Stimulated activated CD8-positive, alpha-beta memory T cell treated with anti-CD3 and anti-CD28 coated beads, Interleukin-4, amount 100 ng/mL, for 4 hours (primary cell): ENCODE measurements at places on chromosomes 3 and 15.

- no peak for DNase-seq
Observed at GRCh38 chr3:49053543-49053942, 24.3 kb upstream of the IMPDH2 start.

- DNase-seq = no peak
Observed at GRCh38 chr3:124276133-124276532, 284.2 kb upstream of the ROPN1 start.

- no peak for DNase-seq
Observed at GRCh38 chr3:108103040-108103751, 12.4 kb upstream of the CD47 start.

GRCh38 chr15:27575521-27575920, 523.6 kb downstream of the OCA2 start:
- no peak for DNase-seq

- DNase-seq = no peak
Observed at GRCh38 chr3:88025001-88025552, 33.7 kb downstream of the CGGBP1 start.

GRCh38 chr3:112097378-112097777, 11.2 kb downstream of the C3orf52 start:
- no peak for DNase-seq

GRCh38 chr3:107987036-107987939, 103.5 kb downstream of the CD47 start:
- DNase-seq = no peak

DNA sequence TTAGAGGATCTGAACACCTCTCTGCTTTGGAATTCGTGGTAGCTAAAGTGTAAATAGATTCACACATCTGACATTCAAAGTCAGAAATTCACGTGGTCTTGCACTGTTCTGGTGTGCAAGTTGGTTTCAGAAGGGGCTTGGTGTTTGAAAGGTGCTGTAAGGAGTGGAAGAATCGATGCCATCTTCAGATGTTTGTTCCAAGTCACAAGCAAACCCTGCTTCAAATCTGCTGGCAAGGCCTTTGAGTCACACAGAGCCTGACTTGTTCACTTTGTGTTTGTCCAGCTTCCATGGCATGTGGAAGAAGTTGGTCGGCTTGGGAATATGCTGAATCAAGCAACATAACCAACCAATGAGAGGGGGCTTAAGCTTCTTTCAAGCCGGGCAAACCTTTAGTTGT, 44.3 kb downstream of the SH3GL3 start:
- no peak for DNase-seq

DNA sequence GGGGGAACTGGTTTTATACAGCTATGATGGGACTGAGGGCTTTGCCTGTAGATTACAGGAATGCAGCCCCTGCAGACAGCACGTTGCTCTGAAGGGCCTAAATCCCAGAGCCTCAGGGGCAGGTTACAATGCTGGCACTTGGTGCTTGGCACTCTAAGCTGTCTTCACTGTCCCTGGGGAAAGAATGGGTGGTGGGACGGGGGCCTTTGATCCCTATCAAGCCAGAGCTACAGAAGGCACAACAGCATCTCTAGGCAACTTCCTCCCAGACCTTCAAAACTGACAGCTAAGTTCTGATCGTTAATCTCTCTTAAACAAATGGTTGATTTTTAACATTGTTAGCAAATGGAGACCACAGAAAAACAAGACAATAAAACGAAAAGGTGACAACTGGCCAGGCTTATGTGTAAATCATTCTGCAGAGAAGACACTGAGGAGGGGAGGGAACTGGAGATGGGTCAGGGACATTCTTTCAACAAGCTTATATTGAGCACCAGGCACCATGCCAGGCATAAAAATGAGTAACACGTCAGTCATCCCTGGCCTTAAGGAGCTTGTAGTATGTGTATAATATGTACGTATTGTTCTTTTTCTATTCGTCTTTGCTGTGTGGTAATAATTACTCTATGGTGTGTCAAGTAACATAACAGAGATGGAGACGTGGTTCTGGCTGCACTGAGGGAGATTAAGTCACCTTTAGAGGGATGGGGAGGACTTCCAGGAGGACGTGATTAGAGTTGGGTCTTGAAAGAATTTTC, 49.1 kb downstream of the CA12 start:
- DNase-seq = no peak

GRCh38 chr15:99427210-99427609, 138.6 kb upstream of the MEF2A start:
- DNase-seq = no peak

DNA sequence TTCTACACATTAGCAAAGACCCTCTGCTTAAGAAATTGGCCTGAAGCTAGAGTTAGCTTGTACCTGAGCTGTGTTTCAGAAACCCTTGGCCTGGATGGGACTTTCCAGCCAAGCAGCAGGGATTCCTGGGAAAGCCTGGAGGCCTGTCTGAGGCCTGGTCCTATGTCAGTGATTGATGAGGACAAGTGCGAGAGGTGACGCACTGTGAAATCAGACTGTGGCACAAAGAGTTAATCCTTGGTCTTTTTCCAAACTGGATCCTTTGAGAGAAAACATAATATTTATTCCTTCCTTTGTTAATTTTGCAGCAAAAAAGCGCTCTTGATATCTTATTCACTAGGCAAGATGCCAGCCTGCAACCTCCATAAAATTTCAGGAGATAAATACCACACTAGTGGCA, 225.0 kb upstream of the ATP11B start:
- no peak for DNase-seq

DNA sequence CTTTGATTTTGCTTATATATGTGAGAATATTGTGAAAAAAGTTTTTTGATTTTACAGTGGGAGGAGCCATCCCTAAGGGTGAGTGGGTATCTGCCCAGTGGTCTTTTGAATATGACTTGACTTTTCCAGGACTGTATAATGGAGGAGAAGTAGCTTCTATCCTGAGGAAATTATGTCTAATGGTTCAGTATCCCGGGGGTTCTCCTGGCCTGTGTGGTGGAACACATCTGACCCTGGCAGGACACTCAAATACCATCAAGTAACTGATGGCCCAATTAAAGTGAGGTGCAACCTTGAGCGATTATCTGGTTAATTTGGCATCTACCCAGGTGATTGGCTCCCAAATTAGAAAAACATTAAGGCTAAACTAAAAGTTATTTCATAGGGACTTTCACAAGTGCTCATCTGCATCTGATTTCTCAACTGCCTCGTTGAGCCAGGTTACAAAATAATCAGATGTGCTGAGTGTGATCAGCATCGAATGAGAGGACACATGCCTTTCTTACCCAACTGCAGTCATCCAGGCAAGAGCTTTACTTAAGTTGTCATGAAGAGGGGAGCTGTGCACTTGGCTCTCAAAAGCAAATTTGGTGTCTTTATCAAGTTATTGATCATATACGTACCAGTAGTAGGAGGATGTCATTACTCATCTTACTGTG, 201.4 kb downstream of the IL5RA start:
- no peak for DNase-seq

DNA sequence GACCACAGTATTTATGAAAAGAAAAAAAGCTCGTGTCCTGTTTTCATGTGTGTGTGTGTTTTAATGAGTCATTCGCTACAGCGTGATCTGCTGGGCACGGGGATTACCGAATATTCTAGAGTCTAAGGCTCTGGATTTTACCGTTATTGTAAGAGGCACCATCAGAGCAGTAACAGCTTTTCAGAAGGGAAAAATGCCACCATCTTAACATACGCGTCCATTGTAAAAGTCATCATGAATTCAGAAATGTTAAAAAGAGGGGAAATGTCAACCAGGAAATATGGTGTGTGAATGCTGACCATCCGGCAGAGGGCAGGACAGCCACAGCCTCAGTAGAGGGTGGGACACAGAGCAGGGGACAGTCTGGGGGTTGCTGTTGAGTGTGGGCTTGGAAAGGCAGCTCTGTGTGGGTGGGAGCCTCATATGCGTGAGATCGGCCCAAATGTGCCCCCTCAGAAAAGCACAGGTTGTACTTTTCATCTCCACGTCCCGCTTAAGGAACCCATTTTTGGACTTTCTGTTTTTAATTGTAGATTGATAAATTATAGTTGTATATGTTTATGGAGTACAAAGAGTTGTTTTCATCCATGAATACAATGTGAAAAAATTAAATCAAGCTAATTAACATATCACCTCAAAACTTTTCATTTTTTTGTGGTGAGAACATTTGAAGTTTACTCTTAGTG, 69.6 kb downstream of the ASB7 start:
- no peak for DNase-seq

GRCh38 chr3:102544741-102545140, 109.9 kb downstream of the ZPLD1 start:
- no peak for DNase-seq

- no peak for DNase-seq
Observed at GRCh38 chr3:126745760-126746394, 41.8 kb downstream of the CHCHD6 start.

DNA sequence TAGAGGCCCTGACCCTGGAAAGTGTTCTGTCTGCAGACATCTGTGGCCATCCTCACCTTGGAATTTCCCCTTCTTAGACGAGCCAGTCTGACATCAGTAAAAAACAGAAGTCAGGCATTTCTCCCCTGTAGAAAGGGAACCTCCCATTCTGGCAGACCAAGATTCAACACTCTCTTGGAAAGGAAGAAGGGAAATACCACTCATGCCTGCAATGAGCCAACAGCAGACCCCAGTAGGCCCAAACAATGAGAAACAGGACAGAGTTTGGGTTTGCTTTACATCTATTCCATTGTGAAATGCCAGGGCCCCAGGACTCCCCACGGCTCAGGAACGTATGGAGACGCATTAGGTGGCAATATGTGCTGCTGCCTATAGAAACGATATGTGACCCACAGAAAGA, 264.0 kb upstream of the NSMCE3 start:
- DNase-seq = no peak

DNA sequence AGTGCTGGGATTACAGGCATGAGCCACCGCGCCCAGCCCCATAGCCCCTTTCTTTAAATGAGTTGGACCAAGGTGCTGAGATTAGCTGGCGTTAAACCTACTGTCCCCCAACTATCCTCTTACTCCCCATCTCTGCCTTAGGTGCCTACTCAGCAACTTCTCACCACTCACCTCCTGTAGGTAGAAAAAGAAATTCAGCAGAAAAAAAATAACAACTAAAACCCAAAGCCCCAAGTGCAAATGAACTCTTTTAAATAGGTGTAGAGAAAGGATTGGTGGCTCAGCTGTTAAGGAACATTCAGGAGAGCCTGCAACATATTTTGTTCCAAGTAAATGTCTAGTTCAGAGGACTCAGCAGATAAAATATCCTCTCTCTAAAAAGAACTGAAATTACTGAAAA, 19.5 kb downstream of the SAMD7 start:
- no peak for DNase-seq

DNA sequence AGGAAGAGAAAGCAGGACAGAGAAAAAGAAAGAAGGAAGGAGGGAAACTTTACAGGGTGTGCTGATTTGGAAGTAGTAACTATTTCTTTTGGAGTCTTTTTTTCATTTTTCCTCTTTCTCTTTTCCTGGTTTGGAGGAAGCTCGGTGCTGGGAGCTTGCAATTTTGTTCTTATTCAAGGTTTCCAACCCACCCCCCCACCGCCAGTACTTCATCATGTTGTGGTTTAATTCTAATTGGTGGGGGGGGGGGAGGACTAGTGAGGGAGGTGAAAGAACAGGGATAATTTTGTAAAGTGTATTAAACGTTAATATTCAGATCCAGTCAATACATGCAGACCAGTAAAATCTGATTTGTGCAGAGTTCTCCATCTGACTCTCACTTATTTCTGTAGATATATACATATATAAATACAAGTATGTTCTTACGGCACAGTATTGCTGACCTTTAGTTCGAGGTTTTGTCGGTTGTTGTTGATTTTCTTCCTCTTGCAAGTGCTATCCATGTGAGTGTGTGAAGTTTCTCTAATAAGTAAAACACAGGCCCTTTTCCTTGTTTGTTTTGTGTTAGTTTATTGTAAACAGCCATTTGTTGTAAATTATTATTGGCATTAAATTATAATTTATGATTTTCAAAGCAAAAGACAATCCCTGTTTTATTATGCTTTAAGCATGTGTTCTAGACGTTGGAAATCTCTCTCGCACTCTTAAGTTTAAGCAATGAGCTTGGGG, 9.3 kb downstream of the NR2F2 start:
- DNase-seq = no peak

DNA sequence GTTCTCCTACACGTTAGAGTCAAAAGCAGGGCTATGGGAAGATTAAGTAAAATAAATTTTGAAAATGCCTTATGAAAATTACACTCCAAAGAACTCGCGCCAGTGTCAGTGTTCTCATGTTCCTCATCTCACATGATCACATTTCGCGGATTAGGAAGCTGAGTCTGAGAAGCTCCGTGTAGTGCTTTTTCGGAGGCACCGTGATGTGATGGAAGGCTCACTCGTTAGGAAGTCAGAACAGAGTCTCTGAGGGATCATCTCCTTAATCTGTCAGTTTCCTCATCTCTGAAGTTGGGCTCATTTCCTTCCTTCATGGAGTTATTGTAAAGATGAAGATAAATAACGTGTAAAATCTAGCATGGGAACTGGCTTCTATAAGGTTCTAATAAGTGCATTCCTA, 3.2 kb downstream of the ADIPOQ start:
- DNase-seq = no peak

DNA sequence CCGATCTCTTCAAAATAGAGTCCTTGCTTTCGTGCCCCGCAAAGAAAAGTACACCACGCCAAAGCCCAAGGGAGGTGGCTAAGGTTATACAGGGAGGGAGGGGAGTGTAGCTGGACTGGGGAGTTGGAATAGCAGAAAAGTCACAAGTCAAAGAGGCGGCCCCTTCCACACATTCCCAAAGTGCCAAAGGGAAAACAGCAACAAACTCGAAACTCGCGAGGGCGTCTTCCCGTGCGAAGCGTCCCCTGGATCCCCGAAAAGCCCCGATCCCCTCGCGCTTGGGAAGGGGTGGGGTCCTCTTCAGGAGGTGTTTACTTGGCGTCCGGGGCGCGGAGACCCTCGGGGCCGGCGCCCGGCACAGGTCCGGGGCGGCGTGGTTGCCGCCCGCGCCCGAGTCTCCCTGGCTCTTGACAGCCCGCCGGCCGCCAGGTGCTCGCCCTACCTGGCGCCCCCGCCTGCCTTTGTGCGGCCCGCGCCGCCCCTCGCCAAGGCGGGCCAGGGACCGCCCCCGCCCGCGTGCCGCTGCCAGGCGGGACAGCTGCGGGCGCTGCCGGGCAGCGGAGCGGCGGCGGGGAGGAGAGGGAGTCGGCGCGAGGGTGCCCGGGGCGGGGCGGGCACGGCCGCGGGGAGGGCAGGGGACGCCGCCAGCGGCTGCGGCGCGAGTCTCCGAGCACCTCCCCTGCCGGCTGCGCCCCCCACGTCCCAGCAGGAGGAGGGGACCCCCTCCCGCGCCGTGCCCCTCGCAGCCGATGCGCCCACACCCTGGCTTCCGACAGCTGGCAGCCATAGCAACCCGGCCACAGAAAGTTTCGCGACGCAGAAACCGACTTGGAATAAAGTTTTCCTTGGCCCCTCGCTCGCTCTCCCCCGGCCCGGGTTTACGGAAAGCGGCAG, 966 bp downstream of the MYO1E start:
- DNase-seq = no peak

- no peak for DNase-seq
Observed at GRCh38 chr15:65819563-65819960, 27.5 kb upstream of the DENND4A start.

DNA sequence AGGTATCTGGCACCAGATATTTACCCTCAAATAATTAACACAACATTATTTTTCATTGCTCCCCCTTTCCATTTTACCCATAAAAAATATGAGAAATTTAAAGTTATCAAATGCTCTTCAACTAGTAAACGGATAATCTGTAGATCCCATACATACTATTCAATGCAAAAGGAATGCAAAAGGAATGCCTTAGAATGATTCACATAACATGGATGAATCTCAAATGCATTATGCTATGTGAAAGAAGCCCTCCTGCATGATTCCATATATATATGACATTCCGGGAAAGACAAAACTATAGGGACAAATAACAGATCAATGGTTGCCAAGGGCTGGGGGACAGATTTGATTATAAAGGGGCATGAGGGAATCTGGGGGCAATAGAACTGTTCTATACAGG, 195.7 kb downstream of the STT3B start:
- DNase-seq = no peak
